MCF 10A (cell line): ENCODE measurements at places on chromosomes 4 and X. TPM values are rescaled to one million over a fixed set of nuclear protein-coding genes. Genes with fewer than 3 reads are reported as not detected.
A peak's percentile ranks its signal among the peaks of the same experiment; 100 is the strongest.

DNA sequence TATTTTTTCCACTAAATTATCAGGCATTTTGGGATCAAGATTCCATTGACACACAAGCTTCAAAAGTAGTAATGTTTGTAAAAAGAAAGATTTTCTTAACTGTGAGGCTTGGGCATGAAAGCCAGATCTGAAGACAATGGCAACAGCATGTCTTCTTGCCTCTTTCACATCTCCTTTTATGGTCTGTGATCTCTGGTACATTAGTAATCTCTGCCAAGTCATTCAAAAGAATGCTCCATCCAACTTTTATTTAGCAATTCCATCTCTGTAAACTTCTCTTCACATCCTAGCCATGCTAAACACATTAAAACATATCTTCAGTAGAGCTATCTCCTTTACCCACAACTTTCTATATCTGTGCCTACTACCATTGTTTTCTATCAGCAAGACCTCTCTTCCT lies 465.4 kb downstream of the FAT4 start:
- H3K36me3 ChIP-seq, result no peaks in the 10 kb centered on the region
- no peak overlapping the region for H3K27ac ChIP-seq
- DNase-seq, result no peak
- no peaks in the 10 kb centered on the region for H3K27me3 ChIP-seq
- no peaks in the 10 kb centered on the region for H3K4me1 ChIP-seq

DNA sequence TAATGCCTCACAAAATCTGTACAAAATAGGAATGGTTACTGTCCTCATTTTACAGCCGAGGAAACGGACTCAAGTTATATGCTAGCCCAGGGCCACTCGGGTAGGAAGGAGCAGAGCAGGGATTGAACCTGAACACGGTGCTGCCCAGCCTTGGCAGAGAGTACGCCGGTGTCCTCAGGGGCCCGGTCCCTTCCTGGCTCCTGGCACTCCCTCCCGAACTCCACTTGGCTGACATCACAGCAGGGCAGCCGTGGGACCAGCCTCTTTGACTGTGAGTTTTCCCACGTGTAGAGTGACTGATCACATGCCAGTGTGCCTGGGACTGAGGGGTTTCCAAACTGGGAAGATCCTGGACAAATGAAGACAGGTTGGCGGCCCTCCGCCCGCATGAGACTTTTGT lies 23.7 kb downstream of the MAN2B2 start:
- no peaks in the 10 kb centered on the region for H3K4me1 ChIP-seq
- no peak overlapping the region for H3K4me3 ChIP-seq
- H3K36me3 ChIP-seq, result peaks cover 9% of the 10 kb centered on the region
- H3K27me3 ChIP-seq, result no peaks in the 10 kb centered on the region

Gene GAGE12D
- not detected in 2 replicates for total RNA-seq

DNA sequence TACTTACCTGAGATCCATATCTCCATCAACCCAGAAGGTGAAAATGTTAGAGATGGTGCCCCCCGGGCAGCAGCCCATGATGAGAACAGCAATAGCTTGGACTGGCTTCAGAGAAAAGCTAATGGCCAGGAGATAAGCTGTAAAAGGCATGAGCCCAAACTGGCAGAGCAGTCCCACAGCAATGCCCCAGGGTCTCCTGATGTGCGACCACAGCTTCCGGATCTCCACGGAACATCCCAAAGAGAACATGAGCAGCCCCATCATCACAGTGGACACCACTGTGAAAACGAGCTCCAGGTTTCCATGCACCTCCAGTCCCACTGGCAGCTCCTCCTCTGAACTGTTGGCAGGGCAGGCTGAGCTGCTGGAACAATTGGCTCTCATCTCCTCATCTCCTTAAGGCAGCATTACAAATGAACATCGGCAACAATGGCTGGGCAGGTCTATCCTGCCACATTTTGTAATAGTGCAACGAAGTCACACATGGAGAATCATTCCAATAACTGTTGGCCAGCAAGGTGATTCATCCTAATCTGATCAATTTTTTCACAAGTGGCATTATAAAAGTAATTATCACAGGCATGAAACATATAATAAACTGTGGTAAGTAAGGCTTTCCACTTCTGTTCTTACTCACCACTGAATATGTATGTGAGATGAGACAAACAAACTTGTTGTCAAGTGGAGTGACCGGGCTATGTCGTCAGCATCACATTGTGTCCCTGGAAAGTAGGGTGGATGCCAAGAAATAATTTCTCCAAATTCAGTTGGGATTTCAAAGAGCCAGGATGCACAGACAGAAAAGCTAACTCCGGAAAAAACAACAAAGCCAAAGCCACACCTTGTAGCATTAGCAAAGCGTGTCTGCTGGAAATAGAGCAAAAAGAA lies at the start of gene SLC10A6:
TSS of gene SLC10A6 (minus strand) at position 653 of the 888 bp plus-strand sequence. CDS start at position 384, 269 bp downstream.
- peak within 1 kb of the TSS; percentile 38 for H3K4me3 ChIP-seq
- peak; percentile 13 for DNase-seq
- H3K27me3 ChIP-seq, result no peaks in the 10 kb centered on the region
- peaks cover 28% of the 10 kb centered on the region for H3K4me1 ChIP-seq
- no peaks in the 10 kb centered on the region for H3K36me3 ChIP-seq
- H3K27ac ChIP-seq, result peak within 1 kb of the TSS; percentile 75

- no peak for DNase-seq
- peaks cover 8% of the 10 kb centered on the region for H3K4me1 ChIP-seq
- H3K4me3 ChIP-seq, result no peak overlapping the region
- no peak overlapping the region for H3K27ac ChIP-seq
- no peaks in the 10 kb centered on the region for H3K27me3 ChIP-seq
Observed at GRCh38 chr4:126976850-126977632, 655.7 kb upstream of the INTU start.

Gene NAP1L5
- total RNA-seq, result 0.27 and 0.30 TPM in 2 replicates

Gene SMR3B
- not detected in 2 replicates for total RNA-seq

DNA sequence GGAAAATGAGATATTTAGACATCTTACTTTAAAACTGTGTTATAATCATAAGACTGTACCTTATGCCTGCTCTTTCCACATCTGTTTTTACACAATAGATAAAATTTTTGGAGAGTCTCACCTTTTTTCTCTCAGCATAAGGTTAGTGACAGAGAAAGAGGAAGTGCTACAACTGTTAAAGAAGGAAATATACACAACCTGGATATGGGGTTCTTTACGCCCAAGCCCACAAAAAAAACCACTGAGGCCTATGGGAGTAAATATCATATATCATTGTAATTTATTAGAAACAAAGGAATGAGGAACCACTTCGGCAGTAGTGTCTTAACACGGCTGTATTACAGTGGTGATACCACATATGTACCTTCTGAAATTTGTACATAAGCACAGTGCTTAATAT lies 265.9 kb upstream of the GK2 start:
- H3K27me3 ChIP-seq, result no peaks in the 10 kb centered on the region
- H3K27ac ChIP-seq, result no peak overlapping the region
- H3K36me3 ChIP-seq, result no peaks in the 10 kb centered on the region
- H3K4me3 ChIP-seq, result no peak overlapping the region
- no peak for DNase-seq

- DNase-seq, result peak; percentile 56
- H3K4me3 ChIP-seq, result peak overlapping the region; percentile 88
- H3K27me3 ChIP-seq, result no peaks in the 10 kb centered on the region
- H3K27ac ChIP-seq, result no peak overlapping the region
- H3K36me3 ChIP-seq, result no peaks in the 10 kb centered on the region
Observed at GRCh38 chr4:174521800-174522182, 497 bp downstream of the HPGD start.

DNA sequence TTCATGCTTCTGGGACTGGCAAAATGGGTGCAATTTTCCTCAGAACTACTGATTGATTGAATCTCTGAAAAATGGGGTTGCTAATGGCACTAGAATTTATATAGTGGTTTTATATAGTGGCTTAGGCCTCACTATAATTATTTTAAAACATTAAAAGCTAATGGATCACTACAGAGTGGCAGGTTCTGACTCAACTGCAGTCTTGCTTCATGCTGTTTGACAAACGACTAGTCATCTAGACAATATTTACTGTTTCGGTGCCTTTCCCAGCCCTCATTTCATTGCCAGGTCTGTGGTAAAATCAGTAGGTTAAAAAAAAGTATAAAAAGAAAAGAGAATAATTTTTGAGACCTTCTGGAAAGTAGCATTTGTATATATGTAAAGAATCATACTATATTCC lies 352.8 kb upstream of the ATOH1 start:
- no peak overlapping the region for H3K27ac ChIP-seq
- H3K36me3 ChIP-seq, result no peaks in the 10 kb centered on the region
- DNase-seq, result peak; percentile 49
- no peak overlapping the region for H3K4me3 ChIP-seq
- H3K27me3 ChIP-seq, result no peaks in the 10 kb centered on the region

Gene H2BW1
- not detected in 2 replicates for total RNA-seq

- H3K4me1 ChIP-seq, result peaks cover 13% of the 10 kb centered on the region
- DNase-seq, result no peak
- H3K36me3 ChIP-seq, result no peaks in the 10 kb centered on the region
- H3K27ac ChIP-seq, result no peak overlapping the region
Observed at GRCh38 chr4:25900310-25900709, 13.7 kb upstream of the SMIM20 start.

GRCh38 chrX:130788786-130789581 lies 114.0 kb downstream of the ENOX2 start:
- H3K27me3 ChIP-seq, result peaks cover 2% of the 10 kb centered on the region
- no peak overlapping the region for H3K27ac ChIP-seq
- no peaks in the 10 kb centered on the region for H3K4me1 ChIP-seq
- no peak overlapping the region for H3K4me3 ChIP-seq
- DNase-seq, result no peak

Gene ANOS1
- 0.05 and 0.20 TPM in 2 replicates for total RNA-seq

Gene PDHA2
- not detected in 2 replicates for total RNA-seq

DNA sequence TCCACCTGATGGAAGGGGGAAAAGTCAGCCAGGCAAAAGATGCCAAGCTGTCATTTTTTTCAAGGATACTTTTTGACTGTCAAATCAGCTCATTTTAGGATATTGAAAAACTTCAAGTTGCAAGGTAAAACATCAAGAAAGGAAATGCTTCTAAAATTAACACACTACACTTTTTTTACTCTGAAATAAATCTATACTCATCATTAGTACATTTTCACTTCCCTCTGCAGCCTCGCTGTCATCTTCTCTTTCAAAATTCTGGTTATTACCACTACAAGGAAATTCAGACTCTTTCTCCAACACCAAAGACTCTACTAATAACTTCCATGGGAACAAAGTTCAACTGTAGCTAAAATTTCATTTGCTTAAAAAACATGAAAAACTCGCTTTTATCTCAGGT lies 41.6 kb downstream of the APBB2 start:
- no peak for DNase-seq
- peaks cover 43% of the 10 kb centered on the region for H3K36me3 ChIP-seq
- no peak overlapping the region for H3K4me3 ChIP-seq
- no peaks in the 10 kb centered on the region for H3K27me3 ChIP-seq
- H3K27ac ChIP-seq, result peak overlapping the region; percentile 83

DNA sequence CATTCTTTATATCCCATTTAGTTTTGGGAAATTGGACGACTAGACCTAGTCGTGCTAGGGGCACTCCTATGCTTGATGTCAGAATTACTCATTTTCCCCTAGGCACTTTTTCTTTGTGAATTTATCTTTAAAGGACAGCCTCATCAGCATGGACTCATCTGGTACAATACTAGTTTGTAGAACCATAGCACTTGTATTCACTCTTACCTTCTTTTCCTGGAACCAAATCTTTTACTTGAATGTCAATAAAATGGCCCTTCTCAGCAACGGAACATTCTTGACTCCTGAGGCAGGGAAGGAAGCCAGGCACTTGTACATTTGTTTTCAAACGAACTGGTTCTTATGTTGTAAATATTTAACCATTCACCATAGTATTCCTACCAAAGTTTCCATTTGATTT lies 187.1 kb downstream of the SHROOM3 start:
- H3K27ac ChIP-seq, result peak overlapping the region; percentile 87
- peak; percentile 75 for DNase-seq
- H3K4me1 ChIP-seq, result peaks cover 37% of the 10 kb centered on the region
- H3K27me3 ChIP-seq, result no peaks in the 10 kb centered on the region

Gene ATP2B3
- not detected in 2 replicates for total RNA-seq

DNA sequence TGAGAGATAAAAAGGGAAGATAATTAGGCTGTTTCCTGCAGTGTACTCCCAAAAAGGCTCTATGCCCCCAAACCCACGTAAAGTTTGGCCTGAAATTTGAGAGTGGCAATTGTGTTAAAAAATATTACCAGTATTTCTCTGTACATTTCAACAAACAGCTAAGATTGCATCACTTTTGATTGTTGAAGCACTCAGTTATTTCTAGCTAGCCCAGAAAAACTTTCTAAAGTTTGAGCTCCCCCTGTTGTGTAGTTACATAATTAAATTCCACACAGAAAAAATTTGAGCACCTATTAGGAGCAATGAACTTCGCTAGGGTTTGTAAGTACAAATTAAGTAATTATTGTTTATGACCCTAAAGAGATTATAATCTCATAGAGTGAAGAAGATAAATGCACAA lies 109.4 kb downstream of the DLG3 start:
- no peak overlapping the region for H3K4me3 ChIP-seq
- DNase-seq, result peak; percentile 42
- peaks cover 6% of the 10 kb centered on the region for H3K4me1 ChIP-seq
- H3K27me3 ChIP-seq, result peaks cover 42% of the 10 kb centered on the region

Gene TIGD4
- 0.12 and 0.32 TPM in 2 replicates for total RNA-seq

Gene ANTXR2
- 31.0 and 45.1 TPM in 2 replicates for total RNA-seq

- no peaks in the 10 kb centered on the region for H3K36me3 ChIP-seq
- no peak overlapping the region for H3K27ac ChIP-seq
- peaks cover 24% of the 10 kb centered on the region for H3K27me3 ChIP-seq
- DNase-seq, result peak; percentile 21
Observed at GRCh38 chrX:22383988-22384387, 111.3 kb downstream of the CBLL2 start.

GRCh38 chr4:79253168-79253567 lies 72.7 kb downstream of the NAA11 start:
- H3K4me3 ChIP-seq, result no peak overlapping the region
- H3K4me1 ChIP-seq, result no peaks in the 10 kb centered on the region
- H3K27ac ChIP-seq, result no peak overlapping the region
- DNase-seq, result no peak
- H3K27me3 ChIP-seq, result no peaks in the 10 kb centered on the region

DNA sequence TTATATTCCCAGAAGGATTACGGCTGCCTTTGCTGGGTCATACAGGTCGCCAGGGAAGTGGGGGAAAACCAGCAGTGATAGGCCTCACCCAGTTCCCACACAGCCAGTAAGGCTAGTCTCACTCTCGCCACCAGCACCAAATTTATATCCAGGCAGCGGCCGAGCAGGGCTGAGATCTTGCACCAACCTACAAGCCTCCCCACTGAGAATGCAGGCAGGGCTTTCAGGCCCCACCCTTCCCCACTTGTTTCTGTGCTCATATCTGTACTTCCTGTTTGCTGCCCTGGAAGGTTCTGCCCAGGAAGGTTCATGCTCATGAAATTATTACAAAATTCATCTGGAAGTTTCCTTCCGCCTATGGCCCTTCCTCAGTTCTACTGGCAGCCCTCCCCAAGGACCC lies 179.7 kb downstream of the STIM2 start:
- H3K27ac ChIP-seq, result no peak overlapping the region
- H3K27me3 ChIP-seq, result no peaks in the 10 kb centered on the region
- no peak for DNase-seq

DNA sequence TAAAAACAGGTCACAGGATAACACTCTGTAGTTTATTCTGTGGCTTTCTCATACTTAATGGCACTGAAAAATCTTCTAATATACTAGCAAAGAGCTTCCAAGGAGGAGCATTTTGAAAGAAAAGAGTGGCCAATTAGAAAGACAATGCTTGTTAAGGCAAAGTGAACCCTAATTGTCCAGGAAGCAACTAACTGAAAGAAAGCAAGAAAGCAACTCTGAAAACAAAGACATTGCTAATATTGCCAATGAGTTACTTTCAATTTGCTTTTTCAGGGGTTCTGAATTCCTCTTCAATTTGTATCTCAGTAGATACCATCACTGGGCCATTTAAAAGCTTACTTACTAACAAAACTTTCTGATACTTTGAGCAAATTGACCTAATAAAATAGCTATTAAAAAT lies 78.5 kb upstream of the MTNR1A start:
- peaks cover 87% of the 10 kb centered on the region for H3K36me3 ChIP-seq
- H3K27me3 ChIP-seq, result no peaks in the 10 kb centered on the region
- H3K4me1 ChIP-seq, result no peaks in the 10 kb centered on the region
- H3K27ac ChIP-seq, result no peak overlapping the region
- H3K4me3 ChIP-seq, result no peak overlapping the region

Gene SSX4B
- total RNA-seq, result not detected in 2 replicates
